ENCODE measurements at places on chromosomes 4 and X. TPM values are rescaled to one million over a fixed set of nuclear protein-coding genes. Genes with fewer than 3 reads are reported as not detected.

- no peak for DNase-seq
Measured at GRCh38 chr4:56870946-56871345, 36.8 kb upstream of the REST start.

GRCh38 chr4:87881115-87881514, 48.3 kb downstream of the MEPE start:
- no peak for DNase-seq

DNA sequence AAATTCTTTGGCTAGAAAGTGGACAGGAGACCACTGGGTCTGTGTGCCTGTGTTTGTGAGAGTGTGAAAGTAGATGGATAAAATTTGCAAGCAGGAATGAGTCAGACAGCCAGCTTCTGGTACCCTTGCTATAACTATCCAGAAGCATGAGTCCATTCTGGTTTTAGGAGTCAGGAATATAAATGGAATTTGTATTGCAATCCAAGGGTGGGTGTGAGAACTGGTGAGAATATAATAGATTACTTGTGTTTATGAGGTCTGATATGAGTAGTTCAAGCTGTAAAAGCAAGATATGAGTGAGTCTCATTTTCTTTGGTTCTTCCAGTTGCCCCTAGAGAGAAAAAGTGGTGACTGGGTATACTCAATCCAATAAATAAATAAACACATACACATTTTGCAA, 212.7 kb upstream of the TAPT1 start:
- DNase-seq = no peak

Gene SORBS2
- 1,032 TPM for total RNA-seq

Gene NMU
- not detected for total RNA-seq

Gene RASSF6
- total RNA-seq = under 0.01 TPM

Gene TMEM271
- total RNA-seq = 0.41 TPM

Gene FGF13
- total RNA-seq = 12.2 TPM
